ENCODE measurements at places on chromosomes 11 and 22.

- no peak for DNase-seq
These were observed 1.8 kb upstream of the NAALADL1 start for GRCh38 chr11:65059959-65060824.

DNA sequence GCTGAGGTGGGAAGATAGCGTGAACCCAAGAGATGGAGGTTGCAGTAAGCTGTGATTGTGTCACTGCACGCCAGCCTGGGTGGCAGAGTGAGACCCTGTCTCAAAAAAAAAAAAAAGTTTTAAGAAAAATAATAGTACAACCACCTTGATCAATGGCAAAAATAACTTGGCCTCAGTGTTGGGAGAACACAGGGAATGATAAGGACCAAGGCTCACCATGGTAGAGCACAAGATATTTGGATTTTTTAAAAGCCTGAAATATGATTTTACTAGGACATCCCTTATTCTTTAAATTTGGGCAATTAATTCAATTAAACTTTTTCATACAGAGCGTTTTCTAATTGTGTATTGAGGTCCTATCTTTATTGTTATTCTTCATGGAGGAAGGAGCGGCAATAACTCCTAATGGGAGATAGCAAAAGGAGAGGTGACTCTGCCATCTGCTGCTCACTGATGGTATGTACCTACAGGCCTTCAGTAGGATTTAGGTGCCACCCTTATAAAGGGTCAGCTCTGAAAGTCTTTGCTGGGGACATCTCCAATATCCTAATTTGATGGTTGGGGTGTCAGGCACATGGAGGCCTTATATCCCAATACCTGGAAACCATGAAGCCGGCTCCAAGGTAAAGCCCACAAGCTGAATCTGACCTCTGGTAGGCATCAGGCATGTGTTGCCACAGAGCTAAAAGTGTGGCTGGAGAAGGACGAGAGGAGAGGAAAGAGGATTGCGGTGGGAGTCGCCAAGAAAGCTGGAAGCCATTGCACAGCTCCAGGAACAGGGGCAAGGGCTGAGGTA, 21.9 kb upstream of the POLD3 start:
- no peak for DNase-seq

- no peak for DNase-seq
These were observed 14.4 kb downstream of the MUC15 start for GRCh38 chr11:26557666-26558065.

DNA sequence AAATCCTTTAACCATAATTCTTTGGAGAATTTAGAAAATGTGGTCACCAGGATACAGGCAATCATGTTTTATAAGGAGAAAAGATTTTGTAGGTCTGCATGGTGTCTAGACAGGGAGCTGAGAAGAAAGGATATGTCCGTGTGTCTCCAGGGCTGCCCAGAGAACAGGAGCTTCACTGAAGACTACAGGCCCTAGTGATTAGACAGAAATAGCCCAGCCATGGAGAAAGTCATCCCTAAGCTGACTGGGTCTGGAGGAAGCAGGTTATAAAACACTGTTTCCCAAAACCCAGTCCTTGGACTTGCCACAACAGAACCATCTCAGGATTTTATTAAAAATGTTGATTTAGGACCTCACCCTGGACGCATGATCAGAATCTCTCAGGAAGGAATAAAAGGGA, 84.4 kb downstream of the GALNT18 start:
- DNase-seq, result no peak

GRCh38 chr11:35583843-35584242, 34.4 kb upstream of the FJX1 start:
- no peak for DNase-seq

DNA sequence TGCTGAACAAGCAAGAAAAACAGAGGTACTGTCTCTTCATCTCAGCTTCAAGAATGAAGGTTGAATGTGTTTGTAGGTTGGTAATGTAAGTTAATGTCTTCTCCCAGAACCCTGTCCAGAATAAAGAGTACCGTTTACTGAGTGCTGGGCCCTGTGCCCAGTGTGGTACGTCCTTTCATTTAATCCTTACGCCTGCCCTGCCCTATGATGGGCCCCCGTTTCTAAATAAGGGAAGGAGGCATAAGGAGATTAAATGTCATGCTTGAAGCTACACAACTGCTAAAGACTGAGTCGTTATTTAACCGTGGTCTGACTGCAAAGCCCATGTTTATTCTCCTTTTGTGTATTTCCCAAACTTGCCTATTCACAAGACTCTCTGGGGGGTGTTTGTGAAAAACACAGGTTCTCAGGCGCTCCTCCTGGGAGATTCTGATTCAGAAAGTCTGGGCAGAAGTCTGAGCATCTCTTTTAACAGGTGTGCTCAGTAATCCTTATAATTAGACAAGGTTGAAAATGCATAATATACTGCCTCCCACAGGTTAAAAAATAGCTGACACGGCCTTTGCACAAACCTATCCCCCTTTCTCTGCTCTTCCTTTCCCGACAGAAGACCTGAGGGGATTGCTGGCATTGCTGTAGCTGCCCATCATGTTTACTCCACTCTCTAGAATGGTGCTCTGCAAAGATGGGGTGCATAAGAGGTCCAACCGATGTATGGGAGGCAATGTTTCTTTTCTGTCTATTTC, 56.3 kb upstream of the ZBTB44 start:
- DNase-seq, result no peak

DNA sequence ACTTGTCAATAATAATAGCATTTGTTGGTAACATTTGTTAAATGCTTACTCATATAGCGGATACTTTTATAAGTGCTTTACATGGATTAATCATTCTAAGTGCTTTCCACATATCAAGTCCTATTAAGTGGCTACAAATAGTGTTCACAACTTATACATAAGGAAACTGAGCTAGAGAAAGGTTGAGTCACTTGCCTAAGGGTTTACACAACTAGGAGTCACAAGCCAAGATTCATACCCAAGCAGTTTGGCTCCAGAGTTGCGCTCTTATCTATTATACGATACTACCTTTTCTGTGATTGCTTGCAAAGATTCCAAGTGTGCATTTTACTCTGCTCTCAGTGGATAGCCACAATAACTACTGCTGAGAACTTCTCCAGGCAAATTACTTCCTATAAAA, 215.9 kb upstream of the CCDC90B start:
- no peak for DNase-seq

DNA sequence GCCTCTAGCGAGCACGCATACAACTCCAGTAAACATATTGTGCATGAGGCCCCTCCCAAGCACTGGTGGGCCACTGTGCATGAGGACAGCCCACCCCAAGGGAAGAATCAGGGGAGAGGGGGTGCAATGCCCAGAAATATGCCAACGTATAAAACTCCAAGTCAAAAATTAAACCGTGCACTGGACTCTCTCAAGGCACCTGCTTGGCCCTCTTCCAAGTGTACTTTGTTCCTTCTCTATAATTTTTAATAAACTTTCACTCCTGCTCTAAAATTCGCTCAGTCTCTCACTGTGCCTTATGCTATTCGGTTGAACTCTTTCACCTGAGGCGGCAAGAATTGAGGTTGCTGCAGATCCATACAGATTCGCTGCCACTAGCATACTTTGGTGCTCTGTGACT, 465.3 kb upstream of the TENM4 start:
- DNase-seq, result no peak

GRCh38 chr22:33054001-33054675, 4.0 kb downstream of the SYN3 start:
- no peak for DNase-seq

GRCh38 chr11:61375761-61376108, 13.6 kb downstream of the TMEM138 start:
- no peak for DNase-seq

GRCh38 chr11:119338318-119338890, 2.3 kb downstream of the C1QTNF5 start:
- peak; percentile 60 for DNase-seq

- peak; percentile 15 for DNase-seq
These were observed 33.2 kb upstream of the CCDC89 start for GRCh38 chr11:85718991-85719807.

DNA sequence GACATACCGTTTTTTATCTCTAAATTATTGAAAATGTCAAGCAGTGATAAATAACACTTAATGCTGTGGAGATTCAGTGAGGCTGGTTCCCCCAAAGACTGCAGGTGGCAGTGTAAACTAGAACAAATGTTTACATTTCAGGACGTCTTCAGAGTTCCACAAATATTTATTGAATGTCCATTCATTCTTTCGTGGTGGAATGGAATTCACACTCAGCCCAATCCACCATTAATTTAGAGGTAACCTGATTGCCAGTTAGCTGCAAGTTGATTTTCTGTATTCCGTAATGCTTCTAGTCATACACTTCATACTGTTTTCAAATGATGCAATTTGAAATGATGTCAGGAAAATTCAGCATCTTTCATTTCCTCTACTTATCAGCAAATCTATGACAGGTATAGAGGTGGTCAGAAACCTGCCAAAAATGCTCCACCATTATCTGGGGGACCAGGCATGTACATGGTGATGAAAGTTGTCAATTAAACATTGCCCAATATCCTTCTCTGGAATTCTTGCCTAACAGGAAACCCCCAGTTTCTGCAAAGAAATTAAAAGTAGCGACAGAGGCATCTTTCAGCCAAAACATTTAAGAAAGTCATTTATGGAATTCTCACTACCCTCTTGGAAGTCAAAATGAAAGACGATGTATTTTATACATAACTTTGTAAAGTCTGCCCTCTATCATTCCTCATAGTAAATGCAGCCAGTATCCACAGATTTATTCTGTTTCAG, 94.3 kb upstream of the BMAL1 start:
- no peak for DNase-seq

DNA sequence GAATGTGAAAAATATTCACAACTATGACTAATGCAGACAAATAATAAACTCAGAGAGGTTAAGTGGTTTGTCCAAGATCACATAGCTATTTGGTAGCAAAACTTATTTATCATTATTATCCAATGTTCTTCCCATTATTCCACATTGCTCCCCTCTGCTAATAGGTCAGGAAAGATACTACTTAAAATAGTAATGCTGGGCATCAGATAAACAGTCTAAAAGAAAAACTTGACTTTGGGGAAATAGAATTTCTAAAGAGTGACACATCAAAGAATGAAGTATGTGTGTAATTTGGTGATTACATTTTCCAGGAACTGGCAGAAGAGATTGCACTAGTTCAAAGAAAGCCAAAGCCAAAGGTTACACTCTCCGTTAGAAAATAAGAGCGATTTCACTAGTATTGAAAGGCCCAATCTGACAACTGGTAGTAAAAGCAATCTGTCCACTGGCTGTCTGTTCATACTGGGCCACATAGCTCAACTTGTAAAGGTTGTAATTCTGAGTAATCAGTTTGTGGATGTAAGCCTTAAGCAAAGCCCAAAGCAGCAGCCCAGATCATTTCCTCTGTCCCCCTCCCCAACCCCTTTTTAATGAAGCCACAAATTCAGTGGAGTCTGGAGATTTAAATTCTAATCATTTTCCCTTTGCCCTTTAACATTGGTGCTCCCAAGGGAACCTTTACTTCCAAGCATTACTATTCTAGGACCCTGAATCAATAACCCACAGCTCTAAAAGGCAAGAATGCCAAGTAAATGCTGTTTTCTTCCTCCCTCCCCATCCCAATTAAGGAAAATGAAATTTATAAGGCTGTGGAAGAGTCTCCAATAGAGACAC, 283.5 kb downstream of the TTC28 start:
- DNase-seq, result no peak

- no peak for DNase-seq
These were observed 52.0 kb downstream of the ARFGAP2 start for GRCh38 chr11:47124675-47125074.

- DNase-seq, result peak; percentile 79
These were observed 642 bp downstream of the CYP2R1 start for GRCh38 chr11:14891143-14892035.

DNA sequence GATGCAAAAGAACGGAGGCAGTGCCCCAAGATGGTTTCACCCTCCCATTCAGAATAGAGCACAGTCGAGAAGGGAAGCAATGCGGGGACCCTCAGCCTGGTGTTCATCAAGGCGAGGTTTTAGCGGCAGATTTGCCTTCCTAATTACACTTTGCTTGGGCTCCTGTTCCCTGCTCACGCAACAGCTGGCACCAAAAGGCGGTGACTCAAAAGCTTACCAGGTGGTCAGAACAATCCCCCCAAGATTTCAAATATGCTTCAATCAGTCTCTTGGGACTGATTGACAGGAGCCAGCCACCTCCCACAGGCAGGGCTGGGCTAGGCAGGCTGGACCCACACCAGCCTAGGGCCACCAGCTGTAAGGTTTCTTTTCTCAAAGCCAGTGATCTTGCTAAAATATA, 14.2 kb downstream of the IGSF9B start:
- DNase-seq, result no peak

DNA sequence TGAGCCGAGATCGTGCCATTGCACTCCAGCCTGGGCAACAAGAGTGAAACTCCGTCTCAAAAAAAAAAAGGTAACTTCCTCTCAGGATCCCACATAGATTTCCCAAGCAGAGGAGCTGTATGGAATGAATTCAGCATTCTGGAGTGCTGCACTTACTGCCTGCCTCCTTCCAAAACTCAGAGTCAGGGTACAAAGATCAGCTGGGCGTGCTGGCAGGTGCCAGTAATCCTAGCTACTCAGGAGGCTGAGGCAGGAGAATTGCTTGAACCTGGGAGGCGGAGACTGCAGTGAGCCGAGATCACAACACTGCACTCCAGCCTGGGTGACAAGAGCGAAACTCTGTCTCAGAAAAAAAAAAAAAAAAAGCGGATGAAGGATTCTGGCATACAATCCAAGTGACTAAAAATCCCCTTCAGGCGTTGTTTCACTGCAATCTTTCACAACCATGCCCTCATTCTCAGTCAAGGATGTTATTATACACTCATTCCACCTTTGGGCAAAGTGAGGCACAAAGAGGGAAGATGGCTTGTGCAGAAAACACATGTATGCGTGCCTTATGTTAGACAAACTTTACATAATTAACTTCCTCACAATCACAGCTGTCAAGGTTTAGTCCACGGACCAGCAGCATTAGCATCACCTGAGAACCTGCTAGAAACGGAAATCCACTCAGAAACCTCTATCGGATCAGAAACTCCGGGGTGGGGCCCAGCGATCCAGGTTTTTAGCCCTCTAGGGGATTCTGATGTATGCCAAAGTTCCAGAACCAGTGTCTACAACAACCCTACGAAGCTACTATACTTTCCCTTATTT, 1.1 kb upstream of the NOL12 start:
- DNase-seq, result no peak

DNA sequence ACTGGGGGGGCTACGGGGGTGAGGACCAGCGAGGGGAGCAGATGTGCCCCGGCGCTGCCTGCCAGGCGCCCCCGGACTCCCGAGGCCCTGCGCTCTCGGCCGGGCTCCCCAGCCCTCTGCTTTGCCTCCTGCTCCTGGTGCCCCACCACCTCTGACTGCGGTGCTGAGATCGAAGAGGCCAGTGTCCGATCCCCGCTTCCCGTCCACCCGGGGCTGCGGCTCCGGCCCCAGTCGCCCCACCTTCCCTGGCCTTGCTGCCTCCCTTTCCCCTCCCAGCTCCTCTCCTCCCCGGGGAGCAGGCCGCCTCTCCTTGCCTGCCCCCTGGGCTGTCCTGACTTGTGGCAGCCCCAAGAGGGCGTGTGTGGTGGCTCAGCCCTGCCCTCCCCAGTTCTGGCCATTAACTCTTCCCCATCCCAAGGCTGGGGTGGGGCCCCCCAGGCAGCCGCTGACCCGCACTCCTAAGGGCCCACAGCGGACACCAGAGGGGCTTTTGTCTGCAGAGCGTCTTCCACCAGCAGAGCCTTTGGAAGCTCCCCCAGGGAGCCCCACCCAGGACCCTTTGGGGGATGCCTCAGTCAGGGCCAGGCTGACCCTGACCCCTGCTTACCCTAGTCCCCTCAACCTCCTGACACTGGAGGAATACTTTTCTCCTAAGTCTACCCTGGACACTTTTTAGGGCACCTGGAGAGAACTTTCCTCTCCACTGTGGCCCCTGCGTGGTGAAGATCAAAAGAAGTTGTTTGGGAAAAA, 16.6 kb downstream of the RTN4RL2 start:
- no peak for DNase-seq
